Stimulated activated CD4-positive, alpha-beta T cell treated with anti-CD3 and anti-CD28 coated beads, Interleukin-1b, Interleukin-23, amount 100 ng/mL, for 1 hour (primary cell): ENCODE measurements at places on chromosomes 1 and 21.

DNA sequence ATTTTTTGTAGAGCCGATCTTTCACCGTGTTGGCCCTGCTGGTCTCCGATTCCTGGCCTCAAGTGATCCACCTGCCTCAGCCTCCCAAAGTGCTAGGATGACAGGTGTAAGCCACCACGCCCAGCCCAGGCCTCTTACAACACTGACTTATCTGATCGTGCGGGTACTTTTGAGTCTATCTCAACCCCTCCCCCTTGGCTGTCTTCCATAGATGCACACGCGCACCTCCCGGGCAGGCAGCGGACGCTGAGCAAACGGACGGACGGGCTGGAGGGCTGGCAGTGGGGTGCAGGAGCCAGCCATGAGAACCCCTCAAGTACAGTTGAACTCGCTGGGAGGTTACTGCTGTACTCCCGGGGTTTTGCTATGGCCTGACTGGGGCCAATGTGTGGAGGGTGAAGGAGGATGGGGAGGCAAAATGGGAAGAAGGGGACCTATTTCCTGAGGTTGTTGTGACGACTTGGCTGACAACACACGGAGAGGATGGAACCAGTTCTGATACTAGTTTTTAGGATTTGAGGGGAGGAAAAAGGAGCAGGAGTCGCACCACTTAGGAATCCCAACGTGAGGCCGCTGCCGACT, 959 bp downstream of the CD58 start:
- no peak for DNase-seq

GRCh38 chr1:67674260-67675011, 10.6 kb upstream of the GADD45A start:
- DNase-seq: no peak

DNA sequence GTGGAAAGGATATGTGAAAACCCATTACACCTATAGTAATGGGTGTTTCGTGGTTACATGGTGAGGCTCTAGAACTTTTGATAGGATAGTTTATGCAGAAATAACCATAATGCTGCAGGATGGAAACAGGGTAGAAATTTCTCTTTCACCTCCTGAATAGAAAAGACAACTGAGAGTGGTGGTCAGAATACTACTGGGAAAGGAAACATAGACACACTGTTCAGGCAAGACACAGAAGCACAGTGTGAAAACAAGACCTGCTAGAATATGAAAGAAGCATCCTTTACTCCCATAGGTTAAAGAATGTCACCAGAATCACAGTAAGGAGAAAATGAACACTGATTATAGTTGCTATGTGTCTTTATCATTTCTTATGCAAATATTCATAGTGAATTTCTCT, 496.6 kb downstream of the DPYD start:
- no peak for DNase-seq

- no peak for DNase-seq
Observed at GRCh38 chr1:59238333-59238934, 58.5 kb upstream of the FGGY start.

DNA sequence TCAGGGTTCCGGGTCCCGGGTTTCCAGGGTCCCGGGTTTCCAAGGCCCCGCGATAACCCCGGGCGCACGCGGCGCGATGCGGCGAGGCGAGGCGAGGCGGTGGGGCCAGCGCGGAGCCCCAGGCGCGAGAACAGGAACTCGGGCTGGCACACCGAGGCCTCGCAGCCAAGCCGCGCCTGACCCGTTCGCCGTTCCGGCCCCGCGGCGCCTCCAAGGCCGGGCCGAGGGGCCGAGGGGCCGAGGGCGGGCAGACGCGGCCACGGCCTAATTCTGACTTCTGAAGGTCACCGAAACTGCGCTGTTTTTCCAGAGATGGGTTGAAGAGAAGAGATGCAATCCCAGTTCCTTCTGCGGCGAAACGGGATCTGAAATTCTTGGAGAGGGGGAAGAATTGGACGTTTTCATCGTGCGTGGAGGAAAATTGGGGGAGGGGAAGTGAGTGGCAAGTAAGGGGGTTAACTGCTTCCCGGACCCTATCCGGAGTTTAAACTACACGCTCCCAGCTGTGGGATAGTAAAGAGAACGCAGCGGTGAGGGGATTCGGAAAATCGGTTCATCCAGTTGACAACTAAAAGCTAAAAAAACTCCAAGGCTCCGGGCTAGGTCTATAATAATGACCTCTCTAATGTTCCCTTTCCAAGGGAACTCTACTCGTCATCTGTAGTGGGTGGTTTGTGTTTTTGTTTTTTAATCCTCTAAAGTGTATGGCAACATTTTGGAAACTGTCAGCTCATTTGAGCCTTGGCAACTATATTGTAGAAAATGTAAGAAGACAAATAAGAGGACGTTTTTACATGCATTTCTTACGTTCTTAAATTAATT, 8.2 kb downstream of the TBX15 start:
- DNase-seq: no peak

DNA sequence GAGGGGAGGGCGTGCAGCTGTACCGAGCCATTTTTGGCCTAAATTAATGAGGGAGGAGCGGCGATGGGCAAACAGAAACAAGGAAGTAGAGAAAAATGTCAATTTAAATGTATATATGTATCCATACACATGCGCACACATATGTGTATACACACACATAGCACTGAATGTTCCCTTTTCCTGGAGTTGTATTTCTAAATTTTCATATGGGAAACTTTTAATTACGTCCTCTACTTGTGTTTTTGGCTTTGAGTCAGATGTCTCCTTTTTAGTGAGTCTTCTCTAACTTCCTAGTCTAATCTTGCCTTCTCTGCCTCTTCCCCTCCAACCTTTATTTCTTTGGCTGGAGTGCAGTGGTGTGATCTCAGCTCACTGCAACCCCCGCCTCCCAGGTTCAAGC, 15.4 kb upstream of the CYYR1 start:
- DNase-seq: no peak

DNA sequence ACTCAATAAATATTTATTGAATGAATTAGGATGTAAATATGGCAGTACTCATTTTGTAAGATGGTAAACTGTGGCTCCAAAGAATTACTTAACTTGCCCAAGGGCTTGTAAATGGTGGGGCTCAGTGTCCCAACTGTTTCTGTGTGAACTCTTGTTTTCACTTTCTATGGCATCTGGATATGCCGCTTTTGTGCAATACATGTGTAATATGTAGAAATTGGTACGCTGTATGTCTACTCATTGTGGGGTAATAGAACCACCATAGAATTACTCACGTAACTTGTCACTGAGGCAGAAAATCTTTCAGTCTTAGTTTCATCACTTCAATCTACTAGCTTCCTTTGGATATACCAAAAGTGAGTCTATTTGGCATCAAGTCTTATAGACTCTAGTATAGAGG, 977 bp downstream of the PRPF3 start:
- no peak for DNase-seq

GRCh38 chr1:30571380-30571779, 152.0 kb downstream of the MATN1 start:
- DNase-seq: no peak

- no peak for DNase-seq
Observed at GRCh38 chr1:9322661-9323244, 30.1 kb downstream of the SPSB1 start.

GRCh38 chr1:234149217-234149616, 224.0 kb upstream of the COA6 start:
- DNase-seq: no peak

DNA sequence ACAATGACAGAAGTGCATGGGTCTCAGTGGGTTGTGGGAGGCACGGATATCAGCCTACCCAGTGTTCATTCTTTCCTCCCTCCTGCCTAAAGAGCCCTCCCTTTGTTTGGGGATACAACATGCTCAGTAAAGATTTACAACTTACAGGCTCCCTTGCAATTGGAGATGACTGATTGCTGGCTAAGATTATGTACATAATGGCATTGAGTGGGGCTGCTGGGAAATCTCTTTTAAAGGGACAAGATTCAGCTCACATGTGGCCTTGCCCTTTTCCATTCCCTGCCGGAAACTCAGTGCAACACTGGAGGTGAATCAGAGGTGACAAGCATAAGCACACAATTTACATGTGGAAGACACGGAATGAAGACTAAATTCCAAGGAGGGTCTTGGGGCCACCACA, 83.7 kb upstream of the CHRM3 start:
- no peak for DNase-seq

DNA sequence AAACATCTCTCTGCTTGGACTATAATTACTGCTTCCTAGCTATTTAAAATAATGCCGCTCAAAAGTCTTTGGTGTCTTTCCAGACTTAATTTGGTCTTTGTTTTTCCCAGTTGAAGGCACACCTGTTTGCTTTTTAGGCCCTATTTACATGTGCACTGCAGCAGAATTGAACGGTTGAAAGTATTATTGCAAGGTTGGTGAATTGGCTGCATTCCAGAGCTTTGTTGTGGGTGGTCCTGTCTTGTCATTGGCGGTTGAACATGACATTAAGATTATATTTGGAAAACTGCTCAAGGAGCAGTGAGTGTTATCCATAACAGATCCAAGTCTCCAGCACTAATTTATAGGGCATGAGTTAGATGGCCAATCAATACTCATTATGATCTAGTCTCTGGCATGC, 656.3 kb downstream of the PTPRC start:
- no peak for DNase-seq

- no peak for DNase-seq
Observed at GRCh38 chr1:42153624-42154023, 414 bp downstream of the GUCA2B start.

GRCh38 chr1:235648407-235648907, 1.1 kb downstream of the GNG4 start:
- no peak for DNase-seq

DNA sequence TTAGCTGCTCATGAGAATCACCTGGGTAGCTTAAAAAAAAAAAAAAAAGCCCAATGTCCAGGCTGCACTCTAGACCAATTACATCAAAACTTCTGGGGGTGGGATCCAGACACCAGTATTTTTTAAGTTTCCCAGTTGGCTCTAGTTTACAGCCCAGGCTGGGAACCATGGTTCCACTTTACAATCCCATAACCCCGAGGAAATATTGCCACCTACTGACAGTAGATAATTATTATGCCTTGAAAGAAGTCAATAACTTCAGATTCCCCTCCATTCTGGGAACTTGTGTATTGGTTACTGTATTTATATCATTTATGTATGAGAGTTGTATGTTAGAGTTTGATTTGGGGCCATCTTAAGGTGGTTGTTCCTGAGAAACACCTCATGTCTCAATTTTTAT, 100.2 kb downstream of the SPATA46 start:
- DNase-seq: no peak

DNA sequence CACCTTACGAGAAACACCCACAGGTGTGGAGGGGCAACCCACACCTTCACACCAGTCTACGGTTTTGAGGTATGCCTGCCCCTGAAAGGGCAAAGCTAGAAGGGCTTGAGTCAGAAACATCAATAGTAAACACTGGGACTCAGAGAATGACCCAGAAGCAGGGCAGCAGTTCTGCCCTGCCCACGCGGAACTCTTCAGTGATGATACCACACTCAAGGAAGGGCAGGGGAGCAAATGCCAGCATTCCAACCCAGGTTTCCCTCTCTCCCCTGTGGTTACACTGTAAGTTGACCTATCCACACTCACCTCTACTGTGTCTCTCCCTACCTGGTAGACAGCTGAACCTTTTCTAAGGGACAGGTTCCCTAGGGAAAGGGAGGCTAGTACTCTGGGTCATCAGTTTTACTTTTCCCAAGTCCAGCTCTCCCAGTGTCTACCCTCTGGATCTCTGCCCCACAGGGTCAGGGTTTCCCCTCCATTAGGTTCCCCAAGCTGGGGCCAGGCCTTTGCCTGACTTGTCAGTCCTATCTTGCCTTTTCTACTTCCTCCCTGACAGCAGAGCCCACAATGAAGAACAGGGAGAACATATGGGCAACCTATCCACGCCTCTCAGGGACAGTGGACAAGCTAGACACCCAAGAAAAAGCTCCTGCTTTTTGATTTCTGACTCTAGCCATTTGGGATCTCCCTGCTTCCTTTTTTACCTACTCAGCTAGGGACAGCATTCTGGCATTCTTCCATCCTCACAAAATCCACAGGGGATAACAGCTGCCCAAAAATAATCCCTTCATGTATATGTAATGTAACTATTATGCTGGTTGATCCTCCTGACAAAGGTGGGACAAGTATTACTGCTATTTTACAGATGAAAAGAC, 3.0 kb downstream of the F11R start:
- no peak for DNase-seq

DNA sequence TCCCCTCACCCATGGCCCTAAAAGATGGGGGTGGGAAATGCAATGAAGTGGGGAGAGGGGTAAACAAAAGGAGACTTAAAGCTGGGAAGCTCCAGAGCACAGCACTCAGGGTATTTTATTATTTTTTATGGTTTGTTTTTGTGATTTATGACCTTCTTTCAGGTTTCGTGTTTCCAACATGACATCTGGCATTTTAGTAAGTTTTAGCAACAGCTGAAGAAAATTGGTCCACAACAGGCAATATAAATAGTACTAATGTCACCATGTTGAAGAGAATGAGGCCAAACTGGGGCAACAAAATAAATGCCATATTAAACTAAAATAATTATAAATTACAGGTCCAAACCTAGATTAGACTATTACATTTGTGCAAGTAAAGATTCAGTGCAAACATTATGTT, 56.3 kb downstream of the TBX15 start:
- no peak for DNase-seq

DNA sequence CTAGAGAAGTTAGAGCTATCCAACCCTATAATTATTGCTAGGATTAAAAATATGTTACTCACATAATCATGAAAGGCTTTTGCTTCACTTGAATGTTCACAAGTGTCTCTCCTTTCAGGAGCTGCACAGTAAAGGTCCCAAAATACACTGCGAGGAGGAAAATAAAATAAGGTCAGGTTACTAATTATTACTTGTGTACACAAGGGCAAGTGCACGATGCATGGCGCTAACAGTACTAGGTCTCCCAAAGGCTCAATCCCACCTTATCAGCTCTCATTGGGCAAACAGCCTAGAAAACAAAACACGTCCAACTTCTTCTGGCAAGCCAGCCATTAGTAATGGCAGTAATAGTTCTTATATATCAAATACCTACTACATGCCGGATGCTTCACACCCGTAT, 4.4 kb downstream of the SSBP3 start:
- DNase-seq: no peak

DNA sequence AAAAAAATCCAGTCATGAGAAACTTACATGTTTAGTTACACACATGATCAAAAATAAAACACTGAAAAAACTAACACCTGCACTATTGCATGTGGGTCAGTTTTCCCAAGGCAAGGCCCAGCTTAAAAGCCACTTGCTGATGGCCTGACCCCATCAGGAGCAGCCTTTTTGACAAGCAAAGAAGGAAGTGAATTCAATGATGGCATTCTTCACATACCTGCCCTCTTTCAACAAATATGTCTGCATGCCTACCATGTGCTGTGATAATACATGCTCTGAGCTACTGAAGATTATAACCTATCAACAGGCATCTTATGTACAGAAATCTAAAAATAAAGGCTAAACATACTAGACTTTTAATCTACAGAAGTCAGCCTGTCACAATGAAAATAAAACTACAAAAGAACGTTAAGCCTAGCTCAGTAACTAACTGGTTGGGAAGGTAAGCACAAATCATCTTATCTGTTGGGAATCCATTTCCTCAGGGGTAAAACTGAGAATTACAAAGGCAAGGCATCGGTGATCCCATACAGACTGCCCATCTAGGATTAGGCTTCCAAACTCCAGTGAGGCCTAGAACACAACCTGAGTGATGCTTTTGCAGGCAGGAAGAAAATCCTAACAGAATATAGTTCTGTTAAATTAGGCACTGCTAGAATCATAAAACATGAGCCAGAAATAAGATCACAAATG, 14.5 kb downstream of the SORT1 start:
- DNase-seq: no peak
